ENCODE measurements at places on chromosomes 12 and 14. TPM values are rescaled to one million over a fixed set of nuclear protein-coding genes. Genes with fewer than 3 reads are reported as not detected.

SLC10A1 gene
- not detected for total RNA-seq

ALG10 gene
- 22.9 TPM for total RNA-seq

SELPLG gene
- total RNA-seq = 0.97 TPM

SRRM4 gene
- total RNA-seq = not detected

MYF6 gene
- total RNA-seq = not detected

ADAMTS20 gene
- not detected for total RNA-seq

ADGRD1 gene
- not detected for total RNA-seq

MANSC4 gene
- not detected for total RNA-seq

CLEC2A gene
- total RNA-seq = not detected

LAG3 gene
- 0.22 TPM for total RNA-seq

PRPF40B gene
- 5.0 TPM for total RNA-seq

SDR9C7 gene
- not detected for total RNA-seq

EXOC3L4 gene
- total RNA-seq = not detected

LMNTD1 gene
- total RNA-seq = not detected

CRADD gene
- 18.3 TPM for total RNA-seq

Measured in Karpas-422 (cell line).